Putamen (tissue), 1 donor: ENCODE measurements at places on chromosomes 2 and 18.

DNA sequence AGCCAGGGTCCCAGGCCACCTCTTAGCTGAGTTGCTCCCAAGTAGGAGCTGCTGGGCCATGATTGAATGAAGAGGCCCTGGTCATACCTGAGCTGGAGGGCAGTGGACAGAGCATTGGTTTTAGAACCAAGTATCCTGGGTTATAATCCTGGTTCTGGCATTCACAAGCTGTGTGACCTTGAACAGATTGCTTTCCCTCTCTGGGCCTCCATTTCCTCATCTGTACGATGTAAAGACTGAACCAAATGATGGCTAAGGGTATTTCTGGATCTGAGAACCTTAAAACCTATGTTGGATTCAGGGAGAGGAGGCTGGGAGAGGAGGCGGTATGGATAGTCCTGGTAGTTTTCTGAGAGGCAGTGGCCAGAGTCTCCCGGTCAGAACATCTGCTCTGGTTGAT, 31.0 kb downstream of the KCNK3 start:
- DNase-seq: no peak

- no peak for DNase-seq
Observed at GRCh38 chr2:224796695-224797305, 80.6 kb upstream of the CCDC195 start.

GRCh38 chr2:236592821-236593220, 23.2 kb downstream of the ACKR3 start:
- no peak for DNase-seq

GRCh38 chr2:41954304-41955291, 93.2 kb upstream of the PKDCC start:
- DNase-seq: no peak

DNA sequence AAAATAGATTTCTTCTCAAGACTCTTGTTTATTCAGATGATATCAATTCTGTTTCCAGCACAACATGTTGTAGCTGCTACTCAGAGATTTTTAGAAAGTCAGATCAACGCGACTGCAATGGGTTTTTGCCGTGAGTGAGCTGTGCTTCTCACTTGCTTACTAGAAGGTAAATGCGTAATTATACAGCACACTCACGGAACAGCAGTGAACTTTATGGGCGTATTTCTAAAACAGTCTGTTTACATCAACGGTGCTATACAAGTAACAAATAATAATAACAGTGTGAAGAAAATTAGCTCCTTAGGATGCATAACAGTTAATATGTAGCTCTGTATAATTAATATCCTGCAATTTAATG, 533.6 kb downstream of the RNF144A start:
- DNase-seq: no peak

DNA sequence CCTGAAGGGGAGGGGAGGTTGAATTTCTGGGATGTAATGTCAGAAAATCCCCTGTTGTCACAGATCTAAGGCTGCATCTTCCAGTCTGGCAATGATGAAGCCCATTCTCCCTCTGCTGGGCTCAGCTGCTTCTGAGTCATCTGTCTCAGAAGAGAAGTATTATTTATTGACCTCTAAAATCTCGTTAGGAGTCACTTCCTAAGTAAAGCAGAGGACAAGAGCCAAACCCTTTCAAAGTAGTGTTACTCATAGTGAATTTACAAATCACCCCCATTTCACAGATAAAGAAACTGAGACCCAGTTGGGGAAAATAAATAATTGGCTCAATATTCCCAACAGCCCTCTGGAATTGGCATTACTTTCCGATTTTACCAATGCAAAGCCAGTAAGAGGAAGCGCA, 167.3 kb upstream of the SKOR2 start:
- DNase-seq: no peak

- DNase-seq: no peak
Observed at GRCh38 chr2:146989741-146990140, 855.1 kb upstream of the ACVR2A start.

- DNase-seq: no peak
Observed at GRCh38 chr2:228180181-228181097, 1.0 kb downstream of the SPHKAP start.

- no peak for DNase-seq
Observed at GRCh38 chr18:64893349-64893748, 744.5 kb upstream of the LINC00305 start.

GRCh38 chr2:166239548-166239947, 111.7 kb upstream of the SCN1A start:
- no peak for DNase-seq

GRCh38 chr2:149027590-149028250, 10.8 kb upstream of the LYPD6B start:
- no peak for DNase-seq

GRCh38 chr18:44149706-44150105, 531.0 kb upstream of the SETBP1 start:
- peak; percentile 65 for DNase-seq

DNA sequence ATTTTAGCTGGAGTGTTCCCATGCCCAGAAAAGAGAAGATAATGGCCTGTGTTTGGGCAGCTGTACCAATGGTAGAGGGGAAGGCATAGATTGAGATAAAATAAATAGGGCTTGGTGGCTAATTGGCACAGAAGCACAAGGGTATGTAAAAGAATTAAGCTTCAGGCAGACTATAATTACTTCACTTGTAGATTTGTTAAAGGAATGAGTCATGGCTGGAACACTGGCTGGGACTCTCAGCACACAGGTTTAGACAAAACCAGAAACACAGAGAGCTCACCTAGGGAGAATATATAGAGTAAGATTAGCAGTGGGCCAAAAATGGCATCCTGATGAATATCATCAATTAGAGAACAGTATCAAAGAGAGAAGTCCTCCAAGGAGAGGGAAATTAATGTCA, 198.3 kb upstream of the FIGN start:
- no peak for DNase-seq

DNA sequence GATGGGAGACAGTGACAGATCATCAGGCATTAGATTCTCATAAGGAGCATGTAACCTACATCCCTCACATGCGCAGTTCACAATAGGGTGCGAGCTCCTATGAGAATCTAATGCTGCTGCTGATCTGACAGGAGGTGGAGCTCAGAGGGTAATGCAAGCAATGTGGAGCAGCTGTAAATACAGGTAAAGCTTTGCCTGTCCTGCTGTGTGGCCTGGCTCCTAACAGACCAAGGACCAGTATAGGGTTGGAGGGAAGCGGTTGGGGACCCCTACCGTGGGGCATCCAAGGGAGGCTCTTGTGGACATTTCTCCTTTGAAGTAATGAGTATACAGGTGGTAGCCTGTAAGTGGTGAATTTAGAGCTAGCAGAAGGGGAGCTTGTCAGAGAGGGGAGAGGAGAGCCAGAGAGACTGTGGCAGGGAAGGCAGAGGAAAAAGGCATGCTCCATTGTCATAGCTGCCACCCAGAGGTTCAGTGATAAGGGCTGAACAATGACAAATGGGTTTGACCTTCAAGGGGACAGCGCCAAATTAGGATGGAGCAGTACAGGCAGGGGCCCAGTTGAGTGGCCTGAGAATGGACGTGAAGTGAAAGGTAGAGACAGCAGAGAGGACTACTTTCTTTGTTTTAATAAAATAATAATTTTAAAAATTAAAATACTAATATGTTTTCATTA, 15.2 kb upstream of the TMBIM1 start:
- DNase-seq: no peak

DNA sequence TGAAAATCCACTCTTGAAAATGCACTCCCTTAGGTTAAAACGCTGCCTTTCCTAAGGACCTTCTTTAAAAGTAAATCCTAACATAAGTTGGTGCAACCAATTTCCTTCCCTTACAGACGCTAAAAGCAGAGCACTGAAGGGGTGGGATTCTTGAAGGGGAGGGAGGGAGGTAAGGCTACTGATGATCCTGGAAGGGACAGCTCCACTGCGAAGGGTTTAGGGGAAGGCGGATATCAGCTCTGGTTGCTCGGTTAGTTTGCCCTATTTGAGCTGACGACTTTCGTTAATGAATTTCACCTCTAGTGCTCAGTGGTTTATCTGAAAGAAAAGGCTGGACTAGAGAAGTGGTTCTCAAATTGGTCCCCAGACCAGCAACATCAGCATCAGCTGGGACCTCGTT, 49.7 kb upstream of the SIGLEC15 start:
- DNase-seq: peak; percentile 4

GRCh38 chr2:181457741-181458425, 697 bp downstream of the ITGA4 start:
- DNase-seq: no peak

- DNase-seq: no peak
Observed at GRCh38 chr18:48975120-48975816, 24.5 kb upstream of the SMAD7 start.

DNA sequence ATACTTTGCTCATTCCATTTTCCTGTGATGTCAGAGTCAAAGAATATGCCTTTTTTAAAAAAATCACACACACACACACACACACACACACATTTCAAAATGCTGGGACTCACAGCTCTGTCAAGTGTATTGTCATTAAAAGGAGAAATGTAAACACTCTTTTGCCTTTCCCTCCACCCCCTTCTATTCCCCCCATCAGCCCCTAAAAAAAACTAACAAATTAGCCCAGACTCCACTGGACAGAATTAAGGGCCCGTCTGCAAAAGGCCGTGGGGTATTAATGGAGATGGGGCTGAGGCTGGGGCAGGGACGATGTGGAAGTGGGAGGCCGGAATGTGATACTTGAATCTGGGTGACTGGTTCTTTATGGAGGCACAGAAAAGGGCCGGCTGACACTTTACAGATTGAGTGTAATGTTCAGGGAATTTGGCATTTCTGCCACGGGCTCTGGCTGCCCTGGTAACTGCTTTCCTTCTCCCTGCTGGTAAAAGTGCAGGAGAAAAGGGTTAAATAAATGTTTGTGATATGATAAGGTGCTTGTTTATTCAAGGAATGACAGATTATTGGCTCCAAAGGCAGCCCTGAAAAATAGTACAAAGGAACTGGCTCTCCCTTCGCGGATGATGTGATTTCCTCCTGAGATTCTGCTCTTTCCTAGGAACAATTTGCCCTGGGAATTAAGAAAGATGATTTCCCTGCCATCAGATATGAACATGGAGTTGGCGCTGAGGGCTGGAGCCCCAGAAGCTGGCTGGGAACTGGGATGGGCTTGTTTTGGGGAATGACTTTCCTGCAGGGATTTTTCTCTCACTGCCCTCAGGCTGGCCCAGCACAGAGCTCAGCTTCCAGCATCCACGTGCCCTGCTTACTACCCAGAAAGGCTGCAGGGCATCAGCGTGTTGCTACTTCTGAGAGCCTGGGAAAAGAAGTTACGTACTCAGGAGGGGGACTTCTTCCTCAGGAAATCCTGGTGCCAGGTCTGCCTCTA, 52.8 kb upstream of the CTAGE1 start:
- DNase-seq: no peak

- no peak for DNase-seq
Observed at GRCh38 chr2:84959566-84960506, 11.1 kb upstream of the KCMF1 start.

DNA sequence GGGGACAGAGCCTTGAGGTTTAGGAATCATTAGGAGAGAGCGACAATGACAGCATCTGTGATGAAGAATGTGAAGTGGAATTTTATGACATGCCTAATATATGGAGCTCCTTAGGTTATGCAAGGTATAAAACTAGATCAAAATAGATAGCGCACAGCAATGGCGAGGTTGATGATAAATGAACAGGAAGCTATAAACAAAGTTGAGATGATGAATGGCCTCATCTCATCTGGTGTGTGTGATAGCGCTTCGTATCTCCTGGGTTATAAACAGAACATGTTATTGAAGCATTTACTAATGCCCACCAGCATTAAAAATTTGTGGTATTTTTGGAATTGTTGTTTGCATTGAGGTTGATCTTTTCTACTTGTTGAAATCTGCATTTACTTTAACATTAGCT, 231.5 kb downstream of the LTBP1 start:
- DNase-seq: no peak

DNA sequence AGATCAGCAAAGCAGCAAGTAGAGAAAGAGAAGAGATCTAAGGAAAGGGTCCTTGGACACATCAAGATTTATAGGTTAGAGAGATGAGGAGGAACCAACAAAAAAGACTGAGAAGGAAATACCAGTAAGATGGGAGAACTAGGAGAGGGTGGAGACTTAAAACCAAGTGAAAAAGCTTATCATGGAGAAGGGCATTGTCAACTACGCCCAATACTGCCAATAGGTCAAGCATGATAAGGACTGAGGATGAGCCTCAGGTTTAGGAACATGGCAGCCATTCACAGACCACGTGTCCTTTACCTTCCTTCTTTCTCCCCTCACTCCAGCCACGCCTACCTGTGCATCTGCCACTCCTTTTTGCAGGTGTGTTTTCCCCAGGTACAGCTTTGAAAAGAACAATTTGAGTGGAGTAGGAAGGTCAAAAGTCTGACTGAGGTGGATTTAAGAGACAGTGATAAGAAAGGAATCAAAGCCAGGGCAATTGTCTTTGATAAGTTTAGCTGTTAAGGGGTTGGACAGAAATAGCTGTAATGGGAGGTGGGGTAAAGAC, 238.7 kb downstream of the STK39 start:
- DNase-seq: no peak

- no peak for DNase-seq
Observed at GRCh38 chr2:99939135-99939534, 203.3 kb downstream of the AFF3 start.

GRCh38 chr2:3465844-3466481, 53.4 kb downstream of the ADI1 start:
- DNase-seq: no peak

DNA sequence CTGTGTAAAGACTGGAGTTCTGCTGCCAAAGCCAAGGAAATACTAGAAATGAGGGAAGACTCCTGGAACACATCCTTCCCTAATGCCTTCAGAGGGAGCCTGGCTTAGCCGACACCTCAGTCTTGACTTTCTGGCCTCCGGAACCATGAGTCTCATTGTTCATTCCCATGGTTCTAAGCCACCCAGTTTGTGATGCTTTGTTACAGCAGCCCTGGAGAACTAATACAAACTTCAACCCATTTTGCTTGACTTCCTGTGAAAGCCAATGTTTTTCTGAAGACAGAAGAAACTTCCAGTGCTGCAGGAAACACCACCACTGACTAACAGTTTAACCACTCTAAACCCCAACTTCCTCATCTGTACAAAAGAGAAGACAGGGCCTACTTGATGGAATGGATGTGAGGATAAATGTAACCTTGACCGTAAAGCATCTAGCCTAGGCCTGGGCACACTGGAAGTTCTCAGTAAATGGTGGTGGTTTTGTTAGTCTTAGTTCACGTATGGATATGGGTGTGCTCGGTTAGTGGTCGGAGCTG, 85.9 kb upstream of the RFX8 start:
- DNase-seq: no peak

- no peak for DNase-seq
Observed at GRCh38 chr18:60910534-60910933, 422.7 kb upstream of the CDH20 start.

- DNase-seq: no peak
Observed at GRCh38 chr18:148841-149240, 9.5 kb upstream of the USP14 start.

GRCh38 chr2:27735263-27735904, 36.1 kb upstream of the MRPL33 start:
- peak; percentile 53 for DNase-seq

DNA sequence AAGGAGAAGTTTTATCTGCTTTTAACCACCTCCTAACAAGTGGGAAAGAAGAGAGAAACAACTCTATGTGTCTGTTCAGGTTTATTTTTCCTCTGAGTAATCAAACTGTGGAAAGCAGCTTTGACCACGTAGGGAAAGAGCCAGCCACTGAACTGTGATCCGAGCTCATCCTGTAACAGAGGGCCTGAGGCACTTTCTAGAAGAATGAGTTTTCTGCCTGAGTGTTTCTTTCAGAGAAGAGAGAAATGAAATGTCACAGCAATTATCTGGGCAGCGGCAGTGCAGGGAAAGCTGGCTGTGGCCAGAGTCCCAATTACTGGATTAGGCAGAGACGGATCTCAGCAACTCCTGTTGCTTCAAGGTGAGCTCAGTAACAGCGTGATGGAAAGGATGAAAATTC, 151.9 kb downstream of the CD226 start:
- DNase-seq: no peak
